ENCODE measurements at places on chromosomes 2 and 18.

GRCh38 chr2:46097714-46098480 is 199.3 kb upstream of the EPAS1 start:
- no peak for DNase-seq

DNA sequence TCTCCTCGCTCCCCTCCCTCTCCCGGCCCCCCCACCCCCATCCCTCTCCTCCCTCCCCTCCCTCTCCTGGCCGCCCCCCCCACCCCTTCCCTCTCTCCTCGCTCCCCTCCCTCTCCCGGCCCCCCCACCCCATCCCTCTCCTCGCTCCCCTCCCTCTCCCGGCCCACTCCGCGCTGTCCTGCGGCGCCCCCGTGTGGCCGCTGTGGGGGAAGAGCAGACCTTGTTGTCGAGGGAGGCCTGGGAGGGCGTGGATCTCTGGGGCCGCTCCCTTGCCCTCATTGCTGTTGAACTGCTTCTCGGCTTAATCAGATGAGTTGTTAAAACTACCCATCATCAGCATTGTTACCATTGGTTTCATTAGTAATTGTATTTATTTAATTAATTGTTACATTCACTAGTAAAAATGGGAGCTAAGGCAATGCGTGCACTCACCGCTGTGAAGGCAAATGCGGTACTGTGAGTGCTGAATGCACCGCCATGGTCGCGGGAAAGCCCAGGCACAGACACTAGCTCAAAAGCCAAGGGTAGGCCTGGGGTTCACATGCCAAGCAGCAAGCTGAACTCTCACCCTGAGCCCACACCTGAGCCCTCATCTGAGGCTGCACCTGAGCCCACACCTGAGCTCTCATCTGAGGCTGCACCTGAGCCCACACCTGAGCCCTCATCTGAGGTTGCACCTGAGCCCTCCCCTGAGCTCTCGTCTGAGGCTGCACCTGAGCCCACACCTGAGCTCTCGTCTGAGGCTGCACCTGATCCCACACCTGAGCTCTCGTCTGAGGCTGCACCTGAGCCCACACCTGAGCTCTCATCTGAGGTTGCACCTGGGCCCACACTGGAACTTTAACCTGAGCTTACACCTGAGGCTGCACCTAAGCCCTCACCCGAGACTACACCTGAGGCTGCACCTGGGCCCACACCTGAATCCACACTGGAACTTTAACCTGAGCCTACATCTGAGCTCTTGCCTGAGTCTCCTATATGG is 8.8 kb downstream of the RTP5 start:
- peak; percentile 83 for DNase-seq

- no peak for DNase-seq
These were observed 162.2 kb downstream of the PXDN start for GRCh38 chr2:1581965-1582625.

DNA sequence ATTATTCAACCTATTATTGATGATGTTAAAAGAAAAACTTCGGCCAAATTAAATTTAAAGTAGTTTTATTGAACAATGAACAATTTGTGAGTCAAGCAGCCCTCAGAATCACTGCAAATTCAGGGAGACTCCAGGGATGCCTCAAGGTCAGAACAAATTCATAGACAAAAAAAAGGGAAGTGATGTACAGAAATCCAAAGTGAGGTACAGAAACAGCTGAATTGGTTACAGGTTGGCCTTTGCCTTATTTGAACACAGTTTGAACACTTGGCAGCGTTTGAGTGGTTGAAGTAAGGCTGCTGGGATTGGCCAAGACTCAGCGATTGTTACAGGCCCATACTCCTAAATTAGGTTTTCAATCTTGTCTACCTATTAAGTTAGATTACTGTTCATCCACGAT is 47.4 kb upstream of the DSG1 start:
- DNase-seq = no peak

DNA sequence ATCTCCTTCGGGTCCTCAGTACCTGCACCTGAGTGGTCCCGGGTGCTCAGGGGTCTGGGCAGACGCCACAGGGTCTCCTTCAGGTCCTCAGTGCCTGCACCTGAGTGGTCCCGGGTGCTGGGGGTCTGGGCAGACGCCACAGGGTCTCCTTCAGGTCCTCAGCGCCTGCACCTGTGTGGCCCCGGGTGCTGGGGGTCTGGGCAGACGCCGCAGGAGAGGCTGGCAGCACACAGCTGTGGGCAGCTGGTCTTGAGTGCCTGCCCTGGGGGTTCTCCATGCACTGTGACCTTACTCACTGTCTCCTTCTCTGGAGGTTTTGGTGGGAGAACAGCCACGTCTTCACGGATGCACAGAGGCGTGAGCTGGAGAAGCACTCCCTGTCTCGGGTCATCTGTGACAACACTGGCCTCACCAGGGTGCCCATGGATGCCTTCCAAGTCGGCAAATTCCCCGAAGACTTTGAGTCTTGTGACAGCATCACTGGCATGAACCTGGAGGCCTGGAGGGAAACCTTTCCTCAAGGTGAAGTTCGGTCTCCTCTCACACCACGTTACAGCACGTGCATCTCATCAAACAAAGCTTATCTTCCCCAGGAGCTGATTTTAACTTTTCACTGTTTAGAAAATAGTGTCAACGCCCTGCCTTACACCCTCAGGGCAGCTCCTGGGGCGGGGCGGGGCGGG is 82.6 kb downstream of the TPO start:
- no peak for DNase-seq

GRCh38 chr2:197372592-197372991 is 62.0 kb upstream of the ANKRD44 start:
- DNase-seq = no peak

DNA sequence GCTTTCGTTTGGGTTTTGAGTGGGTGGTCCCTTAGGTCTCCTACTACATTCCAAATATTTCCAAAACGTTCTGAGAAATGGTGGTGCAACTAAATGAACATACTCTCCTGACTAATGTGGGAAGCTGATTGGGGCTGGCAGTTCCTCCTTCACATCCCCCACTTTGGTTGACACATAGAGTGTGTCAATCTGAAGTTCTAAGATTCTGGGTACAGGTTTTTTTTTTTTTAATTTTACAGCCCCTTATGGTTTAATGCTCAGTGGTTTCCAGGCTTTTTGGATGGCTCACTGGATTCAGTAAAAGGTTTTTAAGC is 58.4 kb upstream of the ITGB6 start:
- DNase-seq = no peak

DNA sequence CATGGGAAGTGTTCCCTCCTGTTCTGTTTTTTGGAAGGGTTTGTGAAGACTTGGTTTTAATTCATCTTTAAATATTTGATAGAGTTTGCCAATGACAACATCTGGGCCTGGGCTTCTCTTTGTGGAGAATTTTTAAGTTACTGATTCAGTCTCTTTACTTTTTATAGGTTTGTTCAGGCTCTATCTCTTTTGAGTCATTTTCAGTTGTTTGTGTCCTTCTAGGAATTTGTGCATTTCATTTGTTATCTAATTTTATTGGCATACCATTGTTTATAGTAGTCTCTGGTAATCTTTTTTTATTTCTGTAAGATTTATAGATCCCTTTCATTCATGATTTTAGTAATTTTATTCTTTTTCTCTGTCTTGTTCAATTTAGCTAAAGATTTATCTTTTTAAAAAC is 14.6 kb downstream of the SCLY start:
- DNase-seq = no peak

GRCh38 chr2:7795778-7796563 is 878.8 kb downstream of the RNF144A start:
- DNase-seq = peak; percentile 6

GRCh38 chr18:11512096-11513025 is 97.0 kb upstream of the SLC35G4 start:
- no peak for DNase-seq

- peak; percentile 40 for DNase-seq
These were observed 480.0 kb downstream of the RIT2 start for GRCh38 chr18:42635378-42636048.

DNA sequence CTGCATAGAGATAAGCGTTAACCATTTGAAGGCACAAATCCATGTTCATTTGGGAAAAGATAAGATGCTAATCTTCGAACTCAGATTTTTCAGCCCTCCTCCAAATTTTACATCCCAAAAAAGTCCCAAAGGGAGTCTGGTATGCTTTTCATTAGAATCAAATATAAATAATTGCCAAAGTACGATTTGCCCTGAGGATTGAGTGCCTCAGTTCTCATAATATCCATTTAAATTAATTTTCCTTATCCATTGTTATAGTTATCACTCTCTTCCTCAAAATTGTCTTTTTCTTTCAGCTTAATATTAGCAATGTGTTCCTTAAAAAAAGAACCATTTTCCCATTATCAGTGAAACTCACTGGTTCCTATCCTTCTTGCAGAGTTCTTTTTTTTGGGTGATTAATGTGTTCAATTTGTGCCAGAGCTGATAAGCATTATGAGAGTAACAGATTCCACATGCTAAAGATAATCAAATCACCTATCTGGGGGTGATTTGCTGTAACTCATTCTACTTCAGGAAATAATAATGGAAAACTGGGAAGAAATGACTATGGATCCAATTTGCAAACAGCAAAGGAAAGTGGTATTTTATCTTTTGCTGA is 686 bp downstream of the HNMT start:
- no peak for DNase-seq

DNA sequence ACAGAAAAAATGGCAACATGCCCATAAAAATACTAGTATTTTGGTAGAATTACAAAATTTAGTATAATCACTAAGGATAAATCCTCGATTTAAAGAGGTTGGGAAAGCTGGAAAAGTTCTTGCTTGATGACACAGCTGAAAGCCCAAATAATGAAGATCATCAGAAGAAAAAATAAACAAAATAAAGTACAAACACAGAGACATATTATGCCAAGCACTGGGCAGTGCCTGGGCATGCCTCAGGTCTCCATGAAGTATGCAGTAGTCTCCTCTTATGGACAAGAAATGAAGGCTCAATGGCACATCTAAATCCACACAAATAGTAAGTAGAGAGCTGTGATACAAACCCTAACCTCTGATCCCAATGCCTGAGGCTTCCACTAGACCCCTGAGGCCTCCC is 57.7 kb downstream of the RNU4ATAC start:
- DNase-seq = no peak
